Stimulated activated CD8-positive, alpha-beta memory T cell treated with anti-CD3 and anti-CD28 coated beads, Interleukin-4, amount 100 ng/mL, for 4 hours (primary cell): ENCODE measurements at places on chromosomes 5 and 9.

GRCh38 chr5:59062986-59063683, 480.3 kb downstream of the RAB3C start:
- DNase-seq: no peak

GRCh38 chr5:83378624-83379289, 92.8 kb upstream of the VCAN start:
- DNase-seq: no peak

- DNase-seq: no peak
Measured at GRCh38 chr9:14424983-14425382, 111.0 kb upstream of the NFIB start.

GRCh38 chr9:84861455-84861854, 191.9 kb downstream of the NTRK2 start:
- no peak for DNase-seq

GRCh38 chr9:130884542-130885483, 11.8 kb downstream of the QRFP start:
- no peak for DNase-seq

- no peak for DNase-seq
Measured at GRCh38 chr9:19914044-19914443, 125.2 kb upstream of the SLC24A2 start.

GRCh38 chr5:80103371-80103770, 68.2 kb downstream of the THBS4 start:
- DNase-seq: no peak

DNA sequence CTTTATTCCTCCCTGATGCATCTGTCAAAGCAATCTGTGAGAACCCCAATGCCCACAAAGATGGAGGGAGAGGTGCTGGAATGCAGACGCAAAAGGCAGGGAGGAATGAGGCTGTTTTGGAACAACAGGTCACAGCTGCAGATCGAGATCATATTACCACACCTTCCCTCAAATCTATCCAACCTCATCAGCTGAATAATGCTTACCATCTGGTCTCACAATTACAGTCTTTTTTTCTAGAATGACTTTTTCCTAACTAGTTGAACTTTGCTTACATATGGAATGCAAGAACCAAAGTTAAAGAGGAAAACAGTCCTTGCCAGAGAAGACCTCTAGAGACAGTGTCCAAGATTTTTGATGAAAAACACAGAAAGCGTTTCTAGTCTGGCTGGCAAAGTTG, 158.1 kb downstream of the LPAR1 start:
- no peak for DNase-seq

DNA sequence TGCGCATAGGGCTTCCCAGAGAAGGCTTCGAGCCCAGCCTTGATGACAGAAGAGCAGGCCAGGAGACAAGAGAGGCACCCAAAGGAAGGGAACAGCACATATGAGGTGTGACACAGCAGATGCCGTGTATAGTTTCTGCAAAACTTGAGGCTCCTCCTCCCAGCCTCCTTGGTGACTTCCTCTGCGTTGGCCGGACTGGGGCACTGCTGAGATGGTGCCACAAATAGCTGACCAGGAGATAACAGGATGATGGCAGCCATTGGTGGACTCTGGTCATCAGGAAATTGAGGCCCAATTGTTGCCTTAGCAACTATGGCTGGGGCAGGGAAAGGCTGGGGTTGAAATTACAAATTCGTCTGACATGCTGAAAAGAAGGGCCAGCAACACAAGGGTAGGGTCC, 4.8 kb upstream of the ZNF79 start:
- DNase-seq: no peak

DNA sequence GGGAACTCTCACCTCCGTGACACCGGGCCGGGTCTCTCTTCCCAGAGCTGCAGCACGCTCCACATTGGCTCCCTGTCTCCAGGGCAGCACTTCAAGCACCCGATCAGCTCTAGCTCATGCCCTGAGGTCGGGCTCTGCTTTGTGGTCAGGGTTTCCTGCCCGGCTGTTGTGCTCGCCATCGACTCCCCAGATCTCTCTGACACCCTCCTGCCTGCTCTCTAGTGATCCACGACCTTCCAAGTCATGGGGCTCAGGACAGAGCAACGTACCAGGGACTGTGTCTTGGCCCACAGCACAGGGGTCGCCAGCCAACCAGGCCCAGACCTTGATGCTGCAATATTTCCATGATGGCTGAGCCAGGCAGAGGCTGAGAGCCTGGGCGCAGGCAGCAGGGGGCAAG, 45.1 kb downstream of the PRRT1B start:
- no peak for DNase-seq

DNA sequence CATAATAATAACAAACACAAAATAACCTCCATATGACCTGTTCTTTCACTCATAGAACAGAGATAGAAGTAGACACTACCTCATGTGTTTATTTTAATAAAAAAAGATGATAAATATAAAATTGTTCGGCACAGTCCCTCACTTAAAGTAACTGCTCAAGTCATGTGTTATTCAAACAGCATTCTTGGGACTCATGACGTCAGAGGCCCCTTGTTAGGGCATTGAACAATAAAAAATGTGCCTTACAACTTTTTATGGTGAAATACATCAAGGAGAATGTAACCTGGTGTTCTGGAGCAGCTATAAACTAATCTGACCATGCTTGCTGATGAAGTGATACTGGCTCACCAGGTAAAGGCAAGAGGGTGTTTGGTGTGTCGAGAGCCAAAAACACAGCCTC, 12.2 kb upstream of the NDFIP1 start:
- no peak for DNase-seq

DNA sequence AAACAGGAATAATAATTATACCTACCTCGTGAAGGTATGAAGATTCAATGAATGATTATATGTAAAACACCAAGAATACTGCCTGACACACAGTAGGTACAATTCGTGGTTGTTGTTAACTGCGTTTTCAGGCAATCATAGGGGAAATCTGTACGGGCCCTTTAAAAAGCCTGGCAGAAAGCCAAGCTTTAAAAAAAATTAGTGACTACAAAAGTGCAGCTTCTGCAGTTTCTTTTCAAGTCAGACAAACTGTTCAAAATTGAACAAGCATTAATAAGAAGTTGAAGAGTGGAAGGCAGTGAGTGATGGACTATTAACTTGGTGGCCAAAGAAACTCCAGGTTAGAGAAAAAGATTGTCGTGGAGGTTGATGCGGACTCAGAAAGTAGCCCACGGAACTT, 85.9 kb upstream of the TRIO start:
- DNase-seq: no peak

GRCh38 chr9:93947409-93948070, 7.6 kb downstream of the BARX1 start:
- DNase-seq: no peak

DNA sequence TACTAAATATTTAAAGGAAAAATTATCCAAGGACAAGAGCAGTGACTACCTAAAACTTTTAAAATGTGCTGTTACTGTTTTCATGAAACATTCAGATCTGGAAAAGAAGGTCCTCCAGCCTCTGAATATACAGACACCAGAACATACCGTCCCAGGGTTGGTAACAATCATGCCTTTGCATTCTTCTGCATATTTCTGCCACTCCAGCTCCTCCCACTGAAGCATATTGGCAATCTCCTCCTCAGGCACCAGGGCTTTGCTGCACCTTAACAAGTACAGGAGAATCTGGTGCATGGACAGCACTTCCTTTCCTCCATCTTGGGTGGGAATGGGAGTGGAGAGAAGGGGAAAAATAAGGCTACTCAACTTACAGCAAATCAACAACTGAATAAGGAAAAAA, 60.0 kb downstream of the DROSHA start:
- no peak for DNase-seq

DNA sequence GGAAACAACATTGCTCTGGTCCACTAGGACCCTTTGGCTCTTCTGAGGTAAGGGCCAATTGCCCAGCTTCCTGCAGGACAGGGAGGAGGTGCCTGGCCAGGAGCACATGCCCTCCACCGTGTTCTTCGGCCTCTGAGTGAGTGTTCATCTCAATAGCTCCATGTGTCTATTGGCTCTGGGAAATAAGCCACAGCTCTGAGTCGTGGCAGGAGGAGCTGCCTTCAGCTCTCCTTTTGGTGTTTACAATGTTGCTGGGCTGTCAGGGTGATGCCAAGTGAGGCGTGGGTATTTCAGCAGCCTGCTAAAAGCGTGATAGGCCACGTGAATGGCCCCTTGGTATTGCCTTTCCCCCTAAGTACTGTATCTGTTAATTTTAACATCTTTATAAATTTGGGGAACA, 26.6 kb downstream of the GADD45G start:
- DNase-seq: no peak

GRCh38 chr9:126615791-126616447, 2.2 kb downstream of the LMX1B start:
- no peak for DNase-seq

GRCh38 chr9:69283003-69283402, 42.0 kb upstream of the ENTREP1 start:
- no peak for DNase-seq

- DNase-seq: no peak
Measured at GRCh38 chr9:122936883-122937282, 3.9 kb upstream of the RABGAP1 start.

- DNase-seq: no peak
Measured at GRCh38 chr5:128546658-128547281, 8.7 kb upstream of the FBN2 start.

- DNase-seq: no peak
Measured at GRCh38 chr5:129216001-129216400, 121.5 kb downstream of the ISOC1 start.

- no peak for DNase-seq
Measured at GRCh38 chr9:81969971-81970370, 18.6 kb upstream of the SPATA31D1 start.

DNA sequence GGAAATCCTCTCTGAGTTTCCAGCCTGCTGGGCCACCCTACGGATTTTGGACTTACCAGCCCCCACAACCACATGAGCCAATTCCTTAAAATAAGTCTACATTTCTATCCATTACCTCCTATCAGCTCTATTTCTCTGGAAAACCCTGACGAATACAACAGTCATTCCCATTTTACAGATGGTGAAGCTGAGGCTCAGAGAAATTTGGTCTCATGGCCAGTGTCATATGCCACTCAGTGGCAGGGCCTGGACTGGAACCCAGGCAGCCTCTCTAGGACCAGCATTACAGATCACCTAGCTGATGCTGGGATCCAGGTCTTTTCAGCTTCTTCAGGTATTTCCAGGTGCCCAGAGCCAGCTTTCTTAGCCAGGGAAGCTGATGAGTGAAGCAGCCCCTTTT, 45.0 kb upstream of the SH3PXD2B start:
- DNase-seq: no peak

DNA sequence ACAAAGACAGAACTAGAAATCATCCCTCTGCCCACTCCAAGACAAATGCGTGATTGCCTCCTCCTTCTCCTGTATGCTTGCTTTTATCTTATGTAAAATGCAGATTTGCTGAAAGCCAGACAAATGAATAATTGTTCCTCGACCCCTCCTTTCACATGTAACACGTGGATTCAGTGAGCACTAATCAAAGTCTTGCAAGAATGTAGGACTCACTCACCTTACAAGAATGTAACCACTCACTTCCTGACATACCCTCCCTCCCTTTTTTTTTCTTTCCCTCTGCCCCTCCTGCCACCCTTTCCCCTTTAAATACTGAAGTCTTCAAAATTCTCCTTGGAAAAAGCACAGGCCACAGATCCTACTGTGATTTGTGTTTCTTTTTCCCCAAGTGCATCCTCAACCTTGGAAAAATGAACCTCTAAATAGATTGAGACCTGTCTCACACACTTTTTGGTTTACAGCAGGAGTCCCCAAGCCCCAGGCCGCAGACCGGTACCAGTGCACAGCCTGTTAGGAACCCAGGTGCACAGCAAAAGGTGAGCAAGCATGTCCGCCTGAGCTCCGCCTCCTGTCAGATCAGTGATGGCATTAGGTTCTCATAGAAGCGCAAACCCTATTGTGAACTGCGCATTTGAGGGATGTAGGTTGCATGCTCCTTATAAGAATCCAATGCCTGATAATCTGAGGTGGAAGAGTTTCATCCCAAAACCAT, 29.4 kb upstream of the HSD17B3 start:
- no peak for DNase-seq

- DNase-seq: no peak
Measured at GRCh38 chr9:126523611-126524111, 90.1 kb upstream of the LMX1B start.

DNA sequence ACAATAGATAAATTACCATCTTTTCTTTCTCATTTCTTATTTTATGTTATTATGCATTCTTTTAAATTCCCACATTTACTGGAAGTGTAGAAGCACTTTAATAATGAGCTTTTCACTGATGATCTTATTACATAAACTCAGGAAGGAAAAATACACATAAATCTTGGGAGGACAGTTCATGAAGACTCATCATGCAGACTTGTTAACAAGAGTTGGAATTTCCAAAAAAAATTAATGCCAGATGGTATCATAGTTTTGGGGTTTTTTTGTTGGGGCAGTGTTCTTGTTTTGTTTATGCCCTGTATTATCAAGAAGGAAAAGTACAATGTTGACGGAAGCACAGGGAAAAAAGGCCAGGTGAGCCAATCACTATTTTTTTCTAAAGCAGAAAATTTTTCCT, 35.1 kb downstream of the CEMIP2 start:
- DNase-seq: no peak

DNA sequence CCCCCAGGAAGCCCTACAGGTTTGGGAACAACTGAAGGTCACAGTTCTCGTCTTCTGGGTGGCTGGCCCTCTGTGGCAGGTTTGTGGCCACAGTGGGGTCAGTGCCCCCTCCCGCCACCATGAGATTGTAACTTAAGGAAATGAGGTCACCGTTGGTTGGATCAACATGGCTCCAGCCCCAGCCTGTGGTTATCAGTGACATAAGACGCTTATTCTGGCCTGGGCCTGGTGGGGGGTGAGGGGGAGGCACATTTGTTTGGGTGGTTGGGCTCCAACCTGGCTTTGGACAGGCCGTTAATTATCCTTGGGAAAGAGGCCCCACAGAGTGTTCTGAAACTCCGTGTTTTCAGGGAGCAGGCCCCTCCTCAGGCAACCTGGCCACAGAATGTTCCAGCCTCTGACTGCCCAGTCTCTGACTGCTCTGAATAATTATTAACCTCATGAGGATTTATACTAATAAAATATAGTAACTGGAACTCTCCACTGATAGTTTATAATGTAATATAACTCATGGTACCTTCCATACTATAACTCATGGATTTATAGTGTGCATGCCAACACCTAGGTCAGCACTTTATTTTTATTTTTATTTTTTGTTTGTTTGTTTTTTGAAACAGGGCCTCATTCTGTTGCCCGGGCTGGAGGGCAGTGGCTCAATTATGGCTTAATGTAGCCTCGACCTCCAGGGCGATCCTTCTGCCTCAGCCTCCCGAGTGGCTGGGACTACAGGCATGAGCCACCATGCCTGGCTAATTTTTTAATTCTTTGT, 58.0 kb upstream of the RPL26L1 start:
- no peak for DNase-seq

GRCh38 chr9:130627896-130628792, 36.2 kb upstream of the PRDM12 start:
- DNase-seq: no peak

DNA sequence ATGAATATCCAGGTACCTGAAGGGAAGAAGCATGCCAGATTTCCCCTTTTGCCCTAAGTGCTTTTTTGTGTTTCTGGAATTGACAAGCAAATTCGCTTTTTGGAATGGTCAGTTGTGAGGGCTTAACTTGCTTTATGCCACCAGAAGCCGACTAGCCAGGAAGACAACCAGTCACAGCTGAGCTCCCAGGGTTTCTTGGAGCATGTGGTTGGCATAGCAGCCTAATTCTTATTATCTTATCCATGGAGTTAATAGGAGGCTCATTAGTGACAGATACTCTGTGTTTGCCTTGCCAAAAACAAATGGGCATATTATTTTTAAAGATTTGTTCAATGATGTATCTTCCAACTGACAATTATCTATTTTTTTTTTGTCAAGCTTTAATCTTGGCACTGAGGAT, 500.7 kb downstream of the PTPRD start:
- no peak for DNase-seq
